ENCODE measurements at places on chromosomes 1 and 21.

DNA sequence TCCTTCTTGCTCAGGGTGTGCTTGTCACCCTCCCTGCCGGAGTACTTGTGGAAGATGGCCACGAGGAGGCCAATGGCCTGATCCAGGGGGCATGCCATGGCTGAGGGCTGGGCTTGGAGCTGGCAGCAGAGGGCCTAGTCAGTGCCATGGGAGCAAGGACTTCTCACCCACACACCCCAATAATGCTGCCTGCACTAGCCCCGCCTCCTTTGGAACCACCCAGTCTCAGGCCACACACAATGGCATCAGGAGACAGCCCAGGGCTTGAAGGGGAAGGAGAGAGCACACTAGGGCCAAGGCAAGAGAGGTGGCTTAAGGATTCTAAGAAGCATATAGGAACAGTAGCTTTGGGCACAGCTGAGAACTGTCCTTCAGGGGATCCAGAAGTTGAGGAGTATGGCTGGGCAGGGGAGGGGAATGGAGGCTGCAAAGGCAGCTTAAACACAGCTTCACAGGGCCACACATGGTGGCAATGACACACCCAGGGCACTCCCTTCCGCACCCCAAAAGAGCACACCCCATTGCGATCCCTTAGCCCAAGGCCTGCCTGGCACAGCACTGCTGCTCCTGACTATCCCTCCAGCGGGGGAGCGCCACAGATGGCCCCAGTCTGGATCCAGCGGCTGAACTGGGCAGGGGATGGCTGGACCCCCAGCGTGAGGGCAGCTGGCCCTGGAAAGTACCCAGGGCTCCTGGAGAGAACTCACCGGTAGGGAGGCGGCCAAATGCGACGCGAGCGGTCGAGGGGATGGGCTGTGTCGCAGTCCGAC, at the start of gene S100A6:
Gene S100A6, minus strand, starts transcription at position 750 of the 770 bp plus-strand sequence. Its CDS starts 652 bp downstream, at position 98.
- DNase-seq, result no peak

DNA sequence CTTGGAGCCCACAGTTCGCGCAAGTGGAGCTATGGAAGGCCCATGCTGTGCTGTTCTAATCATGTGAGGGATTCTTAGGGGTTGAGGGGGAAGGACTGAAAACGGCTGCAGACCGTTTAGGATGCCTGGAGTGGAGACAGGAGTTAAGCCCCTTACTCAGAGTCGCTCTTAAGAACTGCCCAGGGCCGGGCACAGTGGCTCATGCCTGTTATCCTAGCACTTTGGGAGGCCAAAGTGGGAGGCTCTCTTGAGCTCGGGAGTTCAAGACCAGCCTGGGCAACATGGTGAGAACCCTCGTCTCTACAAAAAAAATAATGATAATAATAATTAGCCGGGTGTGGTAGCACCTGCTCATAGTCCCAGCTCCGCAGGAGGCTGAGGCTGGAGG, 1.1 kb downstream of the ZNF672 start:
- no peak for DNase-seq

GRCh38 chr1:245580651-245581050, 425.9 kb downstream of the KIF26B start:
- DNase-seq, result no peak

DNA sequence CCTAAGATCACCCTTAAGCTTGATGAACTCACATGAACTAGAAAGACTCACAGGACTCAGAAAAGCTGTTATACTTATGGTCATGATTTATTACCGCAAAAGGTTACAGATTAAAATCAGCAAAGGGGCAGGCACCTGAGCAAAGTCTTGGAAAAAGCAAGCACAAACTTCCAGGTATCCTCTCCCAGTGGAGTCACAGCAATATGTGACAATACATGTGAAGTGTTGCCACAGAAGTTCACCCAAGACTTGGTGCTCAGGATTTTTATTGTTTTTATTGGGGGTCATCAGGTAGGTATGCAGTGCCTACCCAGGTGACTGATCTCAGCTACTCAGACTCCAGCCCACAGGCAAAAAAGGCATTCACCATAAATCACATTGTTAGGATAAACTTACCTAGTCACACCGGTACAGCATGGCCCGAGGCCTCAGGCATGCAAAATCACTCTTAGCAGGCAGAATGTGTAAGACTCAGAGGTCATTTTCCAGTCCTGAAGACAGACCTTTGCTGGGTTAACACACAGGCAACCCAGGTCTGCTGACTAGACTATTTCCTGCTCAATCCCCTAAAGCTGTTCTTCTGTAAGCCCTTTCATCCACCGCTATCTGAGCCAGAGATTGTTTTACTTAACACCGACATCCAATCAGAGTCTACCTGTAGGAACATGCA, 55.6 kb downstream of the SSX2IP start:
- DNase-seq, result no peak

Data from SHP77 (cell line).